ENCODE measurements at places on chromosomes 2 and 18.

DNA sequence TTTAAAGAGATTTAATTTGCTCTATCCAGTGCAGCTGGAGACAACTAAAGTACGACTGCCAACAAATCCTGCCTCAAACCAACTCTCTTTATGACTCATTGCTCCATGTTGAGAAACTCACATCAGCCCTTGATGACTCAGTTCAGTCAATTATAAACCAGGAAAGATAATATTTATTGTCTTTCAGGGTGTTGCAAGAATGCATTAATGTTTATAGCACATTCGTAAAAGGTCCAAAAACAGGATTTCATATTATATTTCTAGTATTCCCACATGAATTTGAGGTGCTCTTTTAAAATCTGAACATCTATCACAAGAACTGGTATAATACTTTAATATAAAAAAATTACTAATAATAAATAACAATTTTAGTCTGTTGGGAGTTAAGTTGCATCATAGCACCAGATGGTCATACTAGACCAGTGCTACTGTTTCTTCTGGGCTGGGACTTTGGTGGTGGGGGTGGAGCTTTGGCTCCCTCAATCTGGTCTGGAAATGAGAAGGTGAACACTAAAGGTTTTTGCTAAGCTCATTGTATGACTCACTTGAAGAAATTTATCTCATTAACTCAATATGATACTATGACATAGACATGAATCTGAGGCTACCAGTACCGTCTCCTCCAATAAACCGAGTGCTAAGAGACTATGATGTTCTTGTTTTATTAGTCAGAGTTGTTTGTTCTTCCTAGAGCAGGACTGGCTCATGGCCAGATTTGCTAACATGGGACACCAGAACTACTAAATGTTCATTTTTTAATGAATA is 26.6 kb upstream of the MAP3K20 start:
- peak; percentile 99 for DNase-seq

DNA sequence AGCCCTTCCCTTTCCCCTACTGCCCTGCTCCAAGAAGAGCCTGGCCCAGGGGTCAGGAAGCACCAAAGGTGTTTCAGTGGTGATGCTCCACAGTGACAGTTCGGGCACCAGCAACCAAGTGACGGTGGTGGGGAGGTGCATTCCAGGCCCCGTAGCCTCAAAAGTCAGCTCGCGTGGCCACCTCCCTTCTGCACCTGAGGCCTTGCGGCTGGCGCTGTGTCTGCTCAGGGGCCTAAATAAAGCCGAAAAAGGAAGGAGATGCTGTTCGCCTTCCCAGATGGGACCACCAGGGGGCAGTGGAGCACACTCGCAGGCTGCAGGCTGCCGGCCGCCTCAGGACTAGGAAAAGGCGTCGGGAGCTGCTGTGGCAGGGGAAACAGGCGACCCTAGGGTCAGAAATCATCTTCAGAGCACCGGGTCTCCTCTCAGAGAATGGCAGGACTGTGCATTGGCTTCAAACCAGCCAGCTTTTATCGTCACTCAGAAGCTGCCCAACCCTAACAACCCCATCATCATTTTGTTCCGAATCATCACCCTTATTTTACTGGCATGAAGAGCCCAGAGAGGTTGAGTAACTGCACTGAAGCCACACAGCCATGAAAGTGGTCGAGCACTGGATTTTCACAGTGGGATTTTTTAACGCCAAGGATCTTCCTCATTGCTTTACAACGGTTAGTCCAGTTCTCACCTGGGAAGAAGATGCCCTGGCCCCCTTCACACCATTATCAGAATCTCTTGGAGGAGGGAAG is 213.0 kb upstream of the CELF4 start:
- DNase-seq, result no peak

- DNase-seq, result no peak
Measured at GRCh38 chr2:215621381-215621780, 185.5 kb upstream of the FN1 start.

- no peak for DNase-seq
Measured at GRCh38 chr2:110858135-110858725, 125.9 kb downstream of the ACOXL start.

DNA sequence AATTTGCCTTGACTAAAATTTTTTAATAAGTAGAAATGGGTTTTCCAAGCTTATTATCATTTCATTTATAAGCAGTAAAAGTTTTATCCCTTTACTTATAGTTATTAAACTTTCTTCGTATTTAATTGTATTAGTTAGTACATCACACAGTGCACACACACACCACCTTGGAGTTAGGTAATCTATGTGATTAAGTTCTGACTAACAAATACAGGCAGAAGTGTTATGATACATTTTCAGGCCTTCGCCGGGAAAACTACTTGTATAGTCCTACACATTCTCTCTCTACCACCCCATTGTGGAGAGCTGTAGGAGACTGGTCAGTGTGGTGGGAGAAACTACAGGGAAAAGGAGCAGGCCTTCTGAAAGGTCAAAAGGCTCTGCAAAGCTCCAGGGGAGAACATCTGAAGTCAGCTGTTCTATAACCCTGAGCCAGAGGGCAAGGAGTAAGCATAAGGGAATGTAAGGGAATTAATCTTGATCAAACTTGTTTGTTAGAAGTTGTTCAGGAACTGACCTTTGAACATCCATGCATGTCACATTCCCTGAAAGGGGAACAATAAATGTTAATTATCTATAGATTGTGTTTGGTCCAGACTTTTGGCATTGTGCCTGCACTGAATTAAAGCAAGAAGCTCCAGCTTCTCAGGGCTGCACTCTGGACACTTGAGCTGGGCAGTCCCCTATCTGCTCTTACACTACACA is 231.7 kb downstream of the FSIP2 start:
- peak; percentile 75 for DNase-seq

Data from amniotic epithelial cell (primary cell).